ENCODE measurements at places on chromosomes 2 and 18.

DNA sequence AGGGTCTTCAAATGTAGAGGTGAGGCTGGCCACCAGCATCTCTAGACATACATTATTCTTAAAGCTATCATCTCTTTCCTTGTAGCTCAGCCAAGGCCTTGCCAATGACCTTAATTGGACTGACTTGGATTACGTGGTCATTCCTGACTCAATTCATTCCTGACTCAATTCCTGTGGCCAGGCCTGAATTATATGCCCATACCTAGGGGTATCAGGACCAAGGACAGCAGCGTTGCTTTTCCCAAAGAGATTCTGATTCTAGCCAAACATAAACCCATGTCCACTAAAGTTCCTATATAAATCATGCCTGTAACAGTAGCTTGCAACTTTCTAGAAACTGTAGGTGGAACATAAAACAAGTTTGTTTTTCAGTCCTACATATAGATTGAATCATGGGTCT is 231.7 kb downstream of the ARL6IP6 start:
- DNase-seq: no peak

DNA sequence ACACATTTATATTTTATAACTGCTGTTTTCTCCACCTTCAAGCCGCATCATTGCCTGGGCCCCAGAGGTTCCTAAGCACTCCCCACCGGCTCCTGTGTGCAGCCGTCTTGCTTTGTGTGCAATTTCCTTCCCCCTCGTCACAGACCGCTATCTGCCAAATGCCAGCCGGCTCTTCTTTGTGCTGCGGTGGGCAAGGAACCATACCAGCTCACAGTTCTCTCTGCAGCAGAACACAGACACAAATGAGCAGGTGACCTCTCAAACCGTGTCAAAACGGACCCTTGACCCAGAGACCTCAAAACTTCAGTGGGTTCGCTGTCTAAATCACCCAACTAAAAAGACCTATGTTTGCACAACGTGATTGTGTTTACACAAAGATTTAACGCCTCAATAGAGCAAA is 58.2 kb downstream of the KLF7 start:
- no peak for DNase-seq

GRCh38 chr2:26449278-26450030 is 28.5 kb downstream of the OTOF start:
- DNase-seq: no peak

DNA sequence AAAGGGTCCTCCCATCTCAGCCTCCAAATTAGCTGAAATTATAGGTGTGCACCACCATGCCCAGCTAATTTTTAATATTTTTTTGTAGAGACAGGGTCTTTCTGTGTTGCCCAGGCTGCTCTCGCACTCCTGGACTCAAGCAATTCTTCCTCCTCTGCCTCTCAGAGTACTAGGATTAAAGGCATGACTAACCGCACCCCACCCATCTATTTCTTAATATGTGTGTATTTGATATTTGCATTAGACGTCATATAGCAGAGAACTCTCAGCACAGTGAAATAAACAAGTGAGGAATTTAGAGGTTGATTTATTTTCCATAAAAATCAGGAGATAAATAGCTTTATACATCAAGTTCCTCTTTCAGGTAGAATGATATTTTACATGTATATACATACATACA is 213.5 kb downstream of the FSIP2 start:
- DNase-seq: no peak

DNA sequence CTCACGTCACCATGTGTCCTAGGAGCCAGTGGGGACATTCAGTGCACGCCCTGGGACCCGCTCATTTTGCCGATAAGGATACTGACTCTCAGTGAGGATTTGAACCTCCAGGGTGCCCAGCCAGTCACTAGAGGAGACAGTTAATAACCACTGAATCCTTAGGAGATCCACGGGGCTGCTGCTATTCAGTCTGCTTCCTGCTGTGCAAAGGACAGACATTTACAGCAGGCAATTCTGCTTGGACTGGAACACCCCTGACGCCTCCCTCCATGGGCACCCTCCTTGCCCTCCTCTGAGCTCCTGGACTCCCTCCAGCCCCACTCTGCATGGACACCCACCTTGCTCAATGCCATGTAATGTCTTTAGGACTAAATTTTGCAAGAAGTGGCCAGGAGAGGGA is 265.5 kb downstream of the EIPR1 start:
- DNase-seq: no peak

GRCh38 chr2:118988706-118989105 is 46.7 kb downstream of the MARCO start:
- DNase-seq: no peak

GRCh38 chr18:55322178-55322735 is 265.7 kb downstream of the TCF4 start:
- DNase-seq: no peak

GRCh38 chr2:150165442-150165841 is 322.0 kb downstream of the RND3 start:
- no peak for DNase-seq

- no peak for DNase-seq
These were observed 82.6 kb upstream of the SLC8A1 start for GRCh38 chr2:40534528-40534927.

GRCh38 chr2:128306931-128307460 is 11.7 kb downstream of the HS6ST1 start:
- DNase-seq: no peak

All from CD4-positive, alpha-beta T cell treated with Interleukin-12 subunit alpha and Interleukin-12 subunit beta, for 1 hour (primary cell).